ENCODE measurements at places on chromosomes 16 and 17.

- DNase-seq, result no peak
Measured at GRCh38 chr17:61260071-61260797, 139.4 kb upstream of the TBX2 start.

DNA sequence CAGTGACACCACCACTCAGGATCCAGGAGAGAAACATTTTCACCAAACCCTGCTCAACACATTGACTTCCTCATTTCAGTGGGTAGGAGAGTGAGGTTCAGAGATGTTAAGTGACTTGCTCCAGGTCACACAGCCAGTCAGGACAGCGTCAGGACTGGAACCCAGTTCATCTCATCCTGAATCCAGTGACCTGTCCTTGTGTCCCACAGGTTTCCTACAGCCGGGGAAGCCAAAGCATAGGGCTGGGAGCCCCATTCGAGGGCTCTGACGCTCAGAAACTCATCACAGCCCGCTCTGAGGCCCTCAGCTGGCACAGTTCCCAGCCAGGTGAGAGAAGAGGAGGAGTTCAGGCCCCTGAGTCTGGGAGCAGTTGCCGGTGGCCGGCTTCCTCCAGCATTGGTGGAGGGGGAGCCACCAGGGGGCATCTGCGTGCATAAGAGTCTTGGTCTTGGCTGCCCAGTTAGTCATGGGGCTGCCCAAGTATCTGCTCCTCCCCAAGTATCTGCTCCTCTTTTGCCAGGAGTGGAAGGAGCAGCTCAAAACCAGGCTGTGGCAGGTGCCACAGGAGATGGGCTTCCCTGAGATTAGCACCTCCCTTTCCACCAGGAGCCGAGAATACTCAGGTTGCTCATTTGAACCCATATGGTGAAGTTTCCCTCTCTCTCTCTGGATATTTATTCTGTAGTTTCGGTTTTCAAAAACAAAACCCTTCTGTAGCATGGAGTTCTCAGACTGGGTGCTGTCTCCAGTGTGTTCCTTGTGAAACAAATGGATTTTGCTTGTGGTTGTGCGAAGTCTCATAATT is 56.0 kb downstream of the TNFRSF13B start:
- DNase-seq, result no peak

DNA sequence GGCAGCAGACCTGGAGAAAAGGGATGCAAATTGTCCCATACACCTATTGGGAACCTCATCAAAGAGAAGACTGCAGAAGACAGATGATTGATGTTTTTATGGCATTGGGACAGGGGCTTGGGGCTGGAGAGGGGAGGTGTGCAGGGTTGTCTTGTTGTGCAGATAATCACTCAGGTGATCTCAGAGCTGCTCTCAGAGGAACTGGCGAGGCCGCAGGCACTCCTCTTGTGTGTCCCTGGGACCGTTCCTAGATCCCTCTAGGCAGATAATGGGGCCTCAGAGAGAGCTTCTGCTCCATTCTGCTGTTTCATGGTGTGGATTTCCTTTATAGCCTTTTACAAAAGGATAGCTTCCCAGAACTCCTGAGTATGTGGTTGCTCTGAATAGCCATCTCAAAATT is 1.6 kb downstream of the RNF213 start:
- DNase-seq, result no peak

DNA sequence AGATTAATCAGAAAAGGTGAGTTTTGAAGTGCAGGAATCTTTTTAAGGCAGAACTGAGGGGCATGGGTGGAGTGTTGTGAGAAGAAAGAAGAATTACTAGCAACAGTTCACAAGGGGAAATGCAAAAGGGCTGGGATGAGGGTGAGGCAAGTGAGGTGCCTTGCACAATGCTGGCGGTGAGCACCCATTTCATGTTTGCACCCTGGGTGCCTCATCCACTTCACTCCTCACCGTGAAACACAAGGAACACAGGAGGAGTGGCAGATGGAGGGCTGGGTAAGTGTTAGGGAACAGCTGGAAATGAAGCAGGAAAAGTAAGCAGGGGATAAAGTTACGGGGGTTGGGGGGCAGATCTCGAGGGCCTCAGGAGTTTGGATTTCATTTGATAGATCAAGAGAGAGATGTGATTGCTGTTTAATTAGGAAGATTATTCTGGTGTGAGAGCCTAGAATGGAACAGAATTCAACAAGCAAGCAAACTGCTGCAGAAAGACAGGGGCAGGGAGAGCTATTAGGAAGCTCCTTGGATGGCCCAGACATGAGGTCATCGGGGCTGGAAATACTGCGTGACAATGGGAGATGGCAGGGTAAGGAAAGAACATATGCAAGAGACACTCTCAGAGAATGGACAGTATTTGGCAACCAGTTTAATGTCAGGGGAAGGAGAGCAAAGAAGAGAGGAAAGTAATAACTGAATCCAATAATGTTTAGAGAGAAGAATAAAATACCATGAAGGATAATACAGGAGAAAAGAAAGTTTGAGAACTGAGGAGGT is 8.3 kb upstream of the HEATR6 start:
- DNase-seq, result no peak

- no peak for DNase-seq
Measured at GRCh38 chr16:88465387-88465983, 12.4 kb downstream of the ZFPM1 start.

DNA sequence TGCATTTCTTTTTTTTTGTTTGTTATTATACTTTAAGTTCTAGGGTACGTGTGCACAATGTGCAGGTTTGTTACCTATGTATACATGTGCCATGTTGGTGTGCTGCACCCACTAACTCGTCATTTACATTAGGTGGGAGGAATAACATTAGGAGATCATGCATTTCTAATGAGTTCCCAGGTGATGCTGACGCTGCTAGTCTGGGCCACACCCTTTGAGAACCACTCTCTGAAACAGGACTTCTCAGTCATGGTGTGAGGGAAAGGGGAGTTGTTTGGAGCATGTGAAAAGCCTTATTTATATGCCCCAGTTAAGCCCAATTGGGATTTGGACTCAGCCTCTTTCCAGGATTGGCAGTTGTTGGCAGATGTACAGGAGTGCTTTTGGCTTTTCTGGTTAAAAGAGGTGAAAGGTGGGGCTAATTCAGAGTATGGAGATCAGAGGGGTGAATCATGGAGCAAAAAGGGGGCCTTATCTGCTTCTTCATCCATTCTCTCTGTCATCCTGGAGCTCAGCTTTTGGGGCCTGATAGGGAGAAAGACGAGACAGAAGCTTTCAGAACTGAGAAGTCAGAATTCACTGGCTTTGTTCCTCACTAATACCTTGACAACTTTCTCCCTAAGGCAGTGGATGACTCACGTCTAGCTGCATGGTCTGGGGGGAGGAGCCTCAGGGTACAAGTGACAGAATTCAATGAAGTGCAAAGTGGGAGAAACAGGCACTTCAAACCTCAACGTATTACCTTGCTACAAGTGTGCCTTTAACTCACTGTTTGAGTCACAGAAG is 180.0 kb upstream of the CACNG3 start:
- no peak for DNase-seq

GRCh38 chr17:50189550-50190292 is 11.7 kb downstream of the COL1A1 start:
- no peak for DNase-seq

DNA sequence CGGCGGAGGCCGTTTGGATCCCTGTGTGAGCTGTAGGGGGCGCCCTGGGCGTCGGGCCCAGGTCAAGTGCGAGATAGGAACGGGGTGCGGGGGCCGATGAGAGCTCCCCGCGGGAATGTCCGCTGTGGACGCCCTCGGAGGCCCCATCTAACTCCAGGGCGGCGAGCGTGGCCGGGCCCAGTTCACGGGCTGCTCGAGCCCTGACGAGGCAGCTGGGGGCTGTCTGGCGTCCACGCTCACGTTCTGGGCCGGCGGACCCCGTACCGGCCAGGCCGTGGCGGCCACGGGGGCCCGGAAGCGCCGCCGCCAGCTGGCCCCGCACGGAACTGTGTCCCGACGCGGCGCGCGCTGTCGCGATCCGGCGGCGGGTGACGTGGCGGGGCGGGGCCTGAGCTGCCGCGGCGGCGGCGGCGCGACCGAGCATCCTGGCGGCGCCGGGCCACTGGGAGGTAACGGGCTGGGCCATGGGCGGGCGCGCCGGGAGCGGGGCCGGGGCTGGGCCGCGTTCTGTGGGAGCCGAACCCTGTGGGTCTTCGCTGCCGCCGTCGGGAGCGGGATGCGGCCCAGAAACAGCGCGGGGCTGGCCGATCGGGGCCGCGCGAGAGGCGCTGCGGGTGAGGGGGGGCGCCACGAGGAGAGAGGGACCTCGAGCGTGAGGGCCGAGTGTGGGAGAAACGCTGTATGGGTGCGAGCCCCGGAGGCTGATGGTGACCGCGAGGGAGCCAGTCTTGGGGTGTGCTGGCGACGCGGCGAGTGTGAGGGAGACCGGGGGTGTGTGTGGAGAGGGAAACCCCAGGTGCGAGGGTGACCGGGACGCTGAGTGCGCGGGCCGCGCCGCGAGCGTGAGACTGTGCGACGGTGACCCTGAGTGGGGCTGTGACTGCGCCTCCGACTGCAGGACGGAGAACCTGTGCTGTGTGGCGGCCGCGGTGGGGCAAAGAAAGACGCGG is at the start of gene SLC7A6:
SLC7A6 (plus strand) TSS at position 399 of the 950 bp plus-strand sequence. CDS start 10,201 bp downstream, outside the sequence.
- peak; percentile 74 for DNase-seq

- DNase-seq, result no peak
Measured at GRCh38 chr16:15682105-15682570, 32.1 kb downstream of the NDE1 start.

DNA sequence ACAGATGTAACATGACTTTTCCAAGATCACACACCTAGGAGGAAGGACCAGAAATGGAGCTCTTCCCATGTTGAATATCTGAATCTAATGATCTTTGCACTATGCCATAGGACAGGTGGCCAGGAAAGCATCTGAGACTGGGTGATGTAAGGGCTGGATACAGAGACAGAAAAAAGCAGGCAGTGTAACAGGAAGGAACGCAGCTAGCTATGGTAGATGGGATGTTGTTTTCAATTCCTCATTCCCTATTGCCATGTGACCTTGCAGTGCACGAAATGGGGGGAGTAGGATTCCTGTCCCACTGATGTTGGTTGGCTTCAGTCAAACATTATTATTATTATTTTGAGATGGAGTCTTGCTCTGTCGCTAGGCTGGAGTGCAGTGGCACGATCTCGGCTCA is 3.7 kb upstream of the NPIPB15 start:
- DNase-seq, result no peak

DNA sequence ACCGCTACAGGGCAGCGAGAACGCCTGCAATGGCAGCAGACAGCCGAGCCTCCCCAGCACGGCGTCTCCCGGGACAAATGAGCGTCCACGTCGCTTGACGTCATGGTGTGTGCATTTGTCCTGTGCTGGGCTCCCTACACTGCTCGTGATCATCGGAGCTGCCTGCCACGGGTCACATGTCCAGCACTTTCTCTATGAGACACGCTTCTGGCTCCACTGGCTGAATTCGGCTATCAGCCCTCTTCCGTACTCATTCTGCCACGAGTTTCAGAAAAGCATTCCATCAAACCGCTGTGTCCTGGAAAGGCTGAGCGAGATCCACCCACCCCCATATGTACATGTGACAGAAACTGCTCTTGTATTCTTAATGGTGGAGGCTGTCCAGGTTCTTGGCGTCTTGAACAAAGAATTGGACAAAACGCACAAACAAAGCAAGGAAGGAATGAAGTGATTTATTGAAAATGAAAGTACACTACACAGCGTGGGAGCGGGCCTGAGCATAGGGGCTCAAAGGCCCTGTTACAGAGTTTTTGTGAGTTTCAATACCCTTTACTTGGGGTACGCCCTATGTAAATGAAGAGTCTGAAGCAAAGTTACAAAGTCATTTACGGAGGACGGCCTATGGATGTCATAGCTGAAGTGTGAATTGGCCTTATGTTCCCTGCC is 28.5 kb upstream of the SHCBP1 start:
- no peak for DNase-seq

- DNase-seq, result no peak
Measured at GRCh38 chr16:1019231-1020090, 37.9 kb downstream of the SOX8 start.

GRCh38 chr17:60231234-60231633 is 81.5 kb downstream of the CA4 start:
- DNase-seq, result no peak

DNA sequence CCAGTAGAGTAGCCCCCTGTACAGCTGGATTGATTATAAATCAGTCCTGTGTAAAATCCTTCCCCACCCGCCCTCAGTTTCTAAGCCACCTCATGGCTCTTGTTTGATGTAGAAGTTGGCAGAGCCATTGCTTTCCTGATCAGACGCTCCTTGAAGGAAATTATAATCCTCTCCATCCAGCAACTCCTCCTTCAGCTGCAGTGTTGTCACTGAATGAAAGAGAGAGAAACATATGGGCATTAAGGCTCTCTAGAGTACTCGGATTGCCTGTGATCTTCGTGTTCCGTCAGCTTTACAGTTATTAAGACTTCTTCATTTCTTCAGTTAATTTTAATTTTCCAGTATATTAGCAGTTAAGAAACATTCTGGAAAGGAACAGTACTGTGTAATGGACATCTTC is 14.3 kb downstream of the NME2 start:
- no peak for DNase-seq

- DNase-seq, result no peak
Measured at GRCh38 chr17:48202959-48203358, 95.4 kb downstream of the SNX11 start.

- no peak for DNase-seq
Measured at GRCh38 chr16:88653101-88653500, 2.2 kb upstream of the CYBA start.

- DNase-seq, result no peak
Measured at GRCh38 chr16:25317732-25318316, 60.2 kb upstream of the ZKSCAN2 start.

- no peak for DNase-seq
Measured at GRCh38 chr16:774086-775001, 13.8 kb downstream of the MSLN start.
